ENCODE measurements at places on chromosomes 11 and 22.

GRCh38 chr11:36363361-36364268 lies 67.5 kb downstream of the PRR5L start:
- no peak for DNase-seq

- no peak for DNase-seq
These were observed 15.7 kb upstream of the KCNJ11 start for GRCh38 chr11:17403980-17404759.

- no peak for DNase-seq
These were observed 1.9 kb downstream of the TMA7B start for GRCh38 chr22:39962071-39962470.

DNA sequence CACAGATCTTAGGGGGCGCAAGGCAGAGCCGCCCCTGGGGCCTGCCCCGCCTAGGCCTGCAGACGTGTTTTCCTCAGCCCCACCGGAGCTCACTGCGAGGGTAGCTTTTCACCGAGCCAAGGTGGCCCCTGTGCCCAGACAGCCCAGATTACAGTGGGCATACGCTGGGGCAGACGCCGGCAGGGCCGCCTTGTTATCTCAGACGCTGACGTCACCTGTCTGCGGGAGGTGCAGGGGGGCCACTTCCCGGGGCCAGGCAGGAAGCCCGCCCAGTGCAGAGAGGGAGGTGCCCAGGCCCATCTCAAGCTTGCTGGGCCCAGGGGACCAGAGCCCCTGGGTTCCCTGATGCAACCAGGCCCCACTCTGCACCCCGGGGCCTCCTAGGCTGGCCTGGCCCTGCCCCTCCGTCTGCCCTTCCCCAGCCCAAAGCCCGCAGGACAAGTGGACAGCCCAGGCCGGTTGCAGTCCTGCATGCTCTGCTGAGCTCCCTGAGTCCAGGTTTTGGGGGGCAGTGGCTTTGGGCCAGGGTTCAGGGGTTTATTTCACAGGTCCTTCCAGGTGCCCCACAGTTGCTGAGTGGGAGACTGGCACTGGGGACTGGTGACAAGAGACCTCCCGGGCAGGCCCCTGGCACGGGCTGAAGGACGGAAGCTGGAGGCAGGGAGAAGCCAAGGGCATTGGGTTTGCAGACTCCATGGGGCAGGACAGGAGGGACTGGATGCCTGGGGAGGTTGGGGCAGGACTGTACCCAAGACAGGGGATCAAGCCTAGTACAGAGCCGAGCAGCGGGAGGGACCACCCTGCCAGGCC lies 38.6 kb downstream of the IGF2 start:
- DNase-seq = peak; percentile 33

- DNase-seq = no peak
These were observed 55.5 kb downstream of the LARGE1 start for GRCh38 chr22:33864723-33865130.

DNA sequence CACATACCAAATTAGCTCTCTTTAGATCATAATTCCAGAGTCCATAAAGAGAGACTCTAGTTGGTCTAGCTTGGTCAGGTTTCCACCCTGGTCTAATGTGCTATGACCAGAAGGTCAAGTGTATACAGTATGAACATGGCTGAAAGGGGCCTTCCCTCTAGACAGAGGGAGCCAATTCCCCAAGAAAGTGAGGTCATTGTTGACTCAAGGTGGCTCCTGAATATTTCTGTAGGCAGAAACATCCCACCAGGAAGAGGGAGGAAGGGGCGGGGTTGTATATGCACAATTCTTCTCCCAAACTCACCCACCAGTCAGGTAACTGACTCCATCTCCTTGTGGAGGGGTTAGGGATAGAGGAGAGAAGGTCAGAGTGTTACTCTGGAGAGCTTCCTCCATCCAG lies 281.8 kb upstream of the PLET1 start:
- no peak for DNase-seq
